ENCODE measurements at places on chromosomes 16 and 17. TPM values are rescaled to one million over a fixed set of nuclear protein-coding genes. Genes with fewer than 3 reads are reported as not detected.

- DNase-seq: peak; percentile 50
These were observed 173.0 kb downstream of the FOXL1 start for GRCh38 chr16:86751076-86752030.

GRCh38 chr17:82217530-82218204, 5.0 kb upstream of the CCDC57 start:
- DNase-seq: no peak

- DNase-seq: no peak
These were observed 25.2 kb downstream of the WIPF2 start for GRCh38 chr17:40244255-40244654.

- DNase-seq: no peak
These were observed 934 bp upstream of the AOC2 start for GRCh38 chr17:42843358-42843934.

- DNase-seq: no peak
These were observed 26.6 kb upstream of the NLRP1 start for GRCh38 chr17:5610956-5611355.

DNA sequence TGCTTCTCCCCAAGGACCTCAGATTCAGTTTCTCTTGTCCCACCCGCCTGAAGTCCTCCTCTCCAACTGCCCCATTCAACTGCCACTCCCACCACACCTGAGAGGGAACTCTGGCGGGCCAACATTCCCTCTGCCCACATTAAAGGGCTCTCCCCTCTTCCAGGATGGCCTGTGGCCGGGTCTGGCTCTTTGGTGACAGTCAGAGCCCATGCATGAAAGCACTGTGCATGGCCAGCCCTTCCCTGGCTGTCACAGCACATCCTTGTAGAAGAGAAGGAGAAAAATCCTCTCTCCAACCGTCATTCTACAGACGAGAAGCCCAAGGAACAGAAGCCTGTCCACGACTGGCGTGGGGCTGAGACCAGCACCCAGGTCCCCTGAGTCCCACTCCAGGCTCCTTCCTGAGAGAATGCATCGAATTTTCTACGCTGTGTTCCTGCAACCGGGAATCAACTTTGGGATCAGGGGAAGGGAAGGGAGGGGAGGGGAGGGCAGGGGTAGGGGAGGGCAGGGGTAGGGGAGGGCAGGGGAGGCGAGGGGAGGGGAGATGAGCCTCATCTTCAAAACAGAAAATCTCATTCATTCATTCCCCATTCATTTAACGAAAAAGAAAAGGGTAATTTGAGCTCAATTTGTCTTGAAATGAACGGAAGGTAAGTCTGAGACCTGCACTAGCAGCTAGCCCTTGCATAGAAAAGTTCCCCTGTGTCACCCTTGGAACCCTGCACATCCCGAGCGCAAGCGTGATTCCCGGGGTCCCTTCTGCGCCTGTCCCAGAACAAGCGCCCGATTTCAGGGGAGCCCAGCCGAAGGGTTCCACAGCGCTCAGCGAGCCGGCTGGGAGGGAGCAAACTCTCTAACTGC, at the start of gene ABCC12:
TSS of gene ABCC12 (minus strand) at position 68 of the 864 bp plus-strand sequence. CDS start 9,569 bp downstream, outside the sequence.
- no peak for DNase-seq

Gene CPHXL2
- total RNA-seq: not detected

Gene CLDN9
- not detected for total RNA-seq
